Airway epithelial cell (primary cell): ENCODE measurements at places on chromosomes 2 and 18. TPM values are rescaled to one million over a fixed set of nuclear protein-coding genes. Genes with fewer than 3 reads are reported as not detected.

The CYP1B1 gene
- 53.8 and 56.9 TPM in 2 replicates for total RNA-seq

The CIB4 gene
- total RNA-seq, result not detected in 2 replicates

The CAVIN2 gene
- 4.9 and 7.9 TPM in 2 replicates for total RNA-seq

The CEP76 gene
- total RNA-seq, result 7.9 and 9.2 TPM in 2 replicates

The VSNL1 gene
- 21.7 and 23.7 TPM in 2 replicates for total RNA-seq

The MTERF4 gene
- total RNA-seq, result 14.0 and 20.3 TPM in 2 replicates

The MC2R gene
- not detected in 2 replicates for total RNA-seq

The DNAJC27 gene
- total RNA-seq, result 1.3 and 2.3 TPM in 2 replicates

The SERPINB13 gene
- total RNA-seq, result 44.9 and 63.0 TPM in 2 replicates

The ASB18 gene
- total RNA-seq, result not detected in 2 replicates

The C2orf78 gene
- not detected in 2 replicates for total RNA-seq

The DDX1 gene
- 47.4 and 52.9 TPM in 2 replicates for total RNA-seq

The CD207 gene
- total RNA-seq, result not detected in 2 replicates

The GTF2A1L gene
- total RNA-seq, result not detected in 2 replicates

The GALNT14 gene
- total RNA-seq, result 22.8 and 28.1 TPM in 2 replicates

The HOXD11 gene
- not detected in 2 replicates for total RNA-seq

The EPB41L5 gene
- total RNA-seq, result 19.6 and 25.0 TPM in 2 replicates

The ABCG5 gene
- not detected in 2 replicates for total RNA-seq

The FOXD4L1 gene
- 0.05 TPM in 1 of 2 replicates, not detected in the other for total RNA-seq

The MAL gene
- total RNA-seq, result 6.1 and 8.5 TPM in 2 replicates

The NLRC4 gene
- not detected in 2 replicates for total RNA-seq

The ITPRIPL1 gene
- total RNA-seq, result 0.28 and 0.99 TPM in 2 replicates

The PCARE gene
- not detected in 2 replicates for total RNA-seq

The RESP18 gene
- total RNA-seq, result not detected in 2 replicates

The SCYGR6 gene
- total RNA-seq, result not detected in 2 replicates

The ANKRD23 gene
- 0.28 and 0.56 TPM in 2 replicates for total RNA-seq

The COL4A3 gene
- not detected in 2 replicates for total RNA-seq

The ANKRD30B gene
- total RNA-seq, result not detected in 2 replicates

The PLEK gene
- 0.05 TPM in 1 of 2 replicates, not detected in the other for total RNA-seq

The ZNF892 gene
- 2.5 and 2.7 TPM in 2 replicates for total RNA-seq

The IL36B gene
- total RNA-seq, result not detected in 2 replicates

The LBX2 gene
- total RNA-seq, result 0.56 TPM in 2 replicates

The DHX57 gene
- 11.8 and 14.9 TPM in 2 replicates for total RNA-seq

The POU3F3 gene
- total RNA-seq, result not detected in 2 replicates

The MOCOS gene
- 1.2 and 2.9 TPM in 2 replicates for total RNA-seq

The LIMS2 gene
- not detected in 2 replicates for total RNA-seq

The CD226 gene
- 0.14 TPM in 1 of 2 replicates, not detected in the other for total RNA-seq

The UGT1A6 gene
- 35.8 and 38.9 TPM in 2 replicates for total RNA-seq

The SLC9A4 gene
- total RNA-seq, result not detected in 2 replicates

The ERFE gene
- total RNA-seq, result 0.56 and 2.0 TPM in 2 replicates

The LCT gene
- total RNA-seq, result not detected in 2 replicates

The TM4SF20 gene
- total RNA-seq, result not detected in 2 replicates

The MSH2 gene
- total RNA-seq, result 16.9 and 20.7 TPM in 2 replicates

The CACNB4 gene
- 0.21 and 0.33 TPM in 2 replicates for total RNA-seq

The DNER gene
- total RNA-seq, result 3.1 and 5.1 TPM in 2 replicates
